ENCODE measurements at places on chromosomes 7 and 10.

DNA sequence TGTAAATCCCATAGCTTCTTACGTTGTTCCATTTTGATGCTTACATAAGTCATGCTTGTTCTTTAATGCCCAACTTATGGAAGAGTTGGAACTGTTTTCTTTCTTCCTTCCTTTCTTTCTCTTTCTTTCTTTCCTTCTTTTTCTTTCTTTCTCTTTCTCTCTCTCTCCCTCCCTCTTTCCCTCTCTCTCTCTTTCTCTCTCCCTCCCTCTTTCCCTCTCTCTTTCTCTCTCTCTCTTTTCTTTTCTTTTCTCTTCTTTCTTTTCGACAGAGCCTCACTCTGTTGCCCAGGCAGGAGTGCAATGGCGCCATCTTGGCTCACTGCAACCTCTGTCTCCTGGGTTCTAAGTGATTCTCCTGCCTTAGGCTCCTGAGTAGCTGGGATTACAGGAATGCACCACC is 18.9 kb downstream of the FAM131B start:
- DNase-seq, result no peak

- DNase-seq, result no peak
These were observed 293.4 kb upstream of the MKLN1 start for GRCh38 chr7:131034166-131034881.

DNA sequence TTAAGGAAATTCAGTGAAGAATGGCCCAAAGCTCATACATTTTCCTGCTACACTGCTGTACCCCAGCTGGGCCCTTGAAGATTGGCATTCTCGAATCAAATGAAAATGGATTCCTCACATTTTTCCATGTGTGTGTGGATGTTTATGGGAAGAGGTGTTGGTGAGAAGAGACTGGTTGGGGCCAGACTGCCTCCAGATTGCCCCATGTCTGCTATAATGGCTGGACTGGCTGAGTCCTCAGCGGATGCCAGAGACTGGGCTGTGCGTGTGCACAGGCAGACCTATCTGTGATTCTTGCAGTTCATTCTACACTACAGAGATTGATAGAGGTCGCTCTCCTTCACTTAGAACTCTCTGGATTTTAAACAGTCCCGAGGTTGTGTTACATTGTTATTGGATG is 183.6 kb upstream of the GDF10 start:
- DNase-seq, result no peak

GRCh38 chr10:113562704-113563103 is 9.9 kb downstream of the HABP2 start:
- no peak for DNase-seq

DNA sequence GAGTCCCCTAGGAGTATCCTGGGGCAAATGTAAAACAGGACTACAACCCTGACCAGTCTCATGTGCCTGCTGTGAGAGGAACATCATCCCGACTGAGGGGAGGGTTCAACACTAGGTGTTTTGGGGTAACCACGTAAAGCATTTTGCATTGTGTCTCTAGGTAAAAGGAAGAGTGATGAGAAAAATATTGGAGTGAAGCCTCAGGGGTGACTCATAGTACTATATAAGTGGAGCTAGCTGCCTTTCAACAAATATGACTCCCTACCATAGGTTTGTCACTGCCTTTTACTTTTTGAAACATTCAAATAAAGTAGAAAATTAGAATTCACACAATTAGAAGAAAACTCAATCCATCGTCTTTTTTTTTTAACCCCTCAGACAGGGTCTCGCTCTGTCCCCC is 2.6 kb upstream of the CAMK2G start:
- no peak for DNase-seq

DNA sequence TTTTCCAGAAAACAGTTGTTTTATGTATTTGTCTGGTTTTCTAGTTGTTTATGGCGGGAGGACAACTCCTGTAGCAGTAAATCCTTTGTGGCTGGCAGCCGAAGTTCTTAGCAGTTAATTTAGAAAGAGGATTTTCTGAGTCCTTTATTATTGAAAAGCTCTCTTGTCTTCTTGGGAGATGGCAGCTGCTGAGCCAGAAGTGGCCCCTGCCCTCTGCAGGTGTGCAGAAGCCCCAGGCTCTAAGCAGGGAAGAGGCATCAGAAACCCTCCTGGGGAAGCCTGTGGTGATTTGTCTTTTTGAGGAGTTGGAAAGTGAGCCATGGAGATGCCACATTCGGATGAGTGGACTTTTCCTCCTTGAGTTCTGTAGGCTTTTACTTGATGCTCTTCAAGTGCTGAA is 106.3 kb downstream of the GLRX3 start:
- no peak for DNase-seq

GRCh38 chr7:12289996-12290395 is 78.9 kb downstream of the TMEM106B start:
- DNase-seq, result no peak

DNA sequence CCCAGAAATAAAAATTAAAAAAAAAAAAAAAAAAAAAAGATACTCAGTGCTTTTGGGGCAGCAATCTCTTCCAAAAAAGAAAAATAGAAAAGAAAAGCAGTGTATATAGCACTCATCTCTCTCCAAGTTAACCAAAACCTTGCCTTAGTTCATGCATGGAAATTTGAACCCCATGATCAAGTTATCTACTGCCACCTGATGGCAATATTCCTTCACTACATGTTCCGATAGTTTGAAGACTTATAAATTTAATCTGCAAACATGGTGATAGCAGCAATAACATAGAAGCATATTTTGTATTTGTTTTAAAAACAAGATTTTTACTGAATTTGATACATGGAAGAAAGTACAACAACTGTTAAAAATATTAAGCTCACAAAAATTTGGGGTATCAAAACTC is 48.6 kb upstream of the SLIT1 start:
- no peak for DNase-seq

DNA sequence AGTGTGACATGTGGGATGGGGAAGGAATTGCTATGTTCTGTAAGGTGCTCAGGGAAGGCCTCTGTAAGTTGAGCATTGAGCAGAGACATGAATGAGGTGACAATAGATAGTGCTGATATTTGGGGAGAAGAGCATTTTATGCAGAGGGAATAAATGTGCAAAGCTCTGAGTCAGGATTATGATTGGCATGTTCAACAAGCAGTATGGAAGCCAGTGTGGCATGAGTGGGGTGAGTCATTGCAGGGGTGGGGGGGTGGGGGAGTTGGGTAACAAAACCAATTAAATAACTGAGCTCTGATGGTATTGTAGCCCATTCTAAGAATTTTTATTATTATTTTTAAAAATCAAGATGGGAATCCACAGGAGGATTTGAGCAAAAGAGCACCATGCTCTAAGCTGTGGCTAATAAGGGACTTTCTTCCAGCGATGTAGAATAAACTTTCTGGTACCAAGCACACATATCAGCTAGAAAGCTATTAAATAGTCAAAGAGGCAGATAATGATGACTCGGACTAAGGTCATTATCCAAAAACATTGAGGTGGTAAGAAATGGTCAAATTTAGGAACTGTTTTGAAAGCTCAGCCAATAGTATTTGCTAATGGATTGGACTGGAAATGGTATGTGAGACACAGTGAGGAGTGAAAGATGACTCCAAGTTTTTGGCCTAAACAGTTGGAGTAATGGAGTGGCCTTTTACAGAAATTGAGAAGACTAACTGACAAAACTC is 96.4 kb downstream of the PRKG1 start:
- DNase-seq, result no peak

- peak; percentile 60 for DNase-seq
These were observed at the start of gene PON3 for GRCh38 chr7:95396136-95397032. PON3 (minus strand) TSS chr7:95396375; CDS start chr7:95396350, 25 bp downstream.

DNA sequence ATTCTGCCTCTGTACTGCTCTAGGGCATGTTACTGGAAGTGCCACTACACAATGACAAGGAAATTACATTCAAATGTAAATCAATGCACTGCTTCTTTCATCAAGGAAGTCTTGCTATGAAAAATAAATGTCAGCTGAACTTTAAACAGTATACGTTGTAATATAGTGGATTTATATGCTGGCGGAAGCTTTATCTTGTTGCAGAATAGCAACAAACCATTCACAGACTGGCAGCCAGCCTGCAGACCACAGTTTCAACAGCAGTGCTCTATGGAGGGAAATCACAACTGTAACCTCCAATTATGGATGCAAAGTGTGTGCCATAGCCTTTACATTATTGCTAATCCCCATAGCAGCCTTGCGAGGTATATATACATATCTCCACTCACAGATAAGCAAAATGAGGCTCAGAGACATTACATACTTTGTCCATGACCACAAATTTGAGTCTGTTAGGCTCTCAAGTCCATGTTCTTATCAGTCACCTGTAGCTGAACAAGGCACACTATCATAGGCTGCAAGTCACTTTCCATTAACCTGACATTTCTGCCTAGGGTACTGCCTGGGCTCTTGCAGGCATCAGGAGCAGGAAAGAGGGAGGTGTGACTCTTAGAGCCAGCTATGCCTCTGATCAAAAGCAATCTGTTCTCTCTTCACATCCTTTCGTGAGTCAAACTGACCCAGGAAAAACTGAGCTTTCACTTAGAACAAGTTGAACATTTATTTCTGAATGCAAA is 22.6 kb downstream of the COL28A1 start:
- DNase-seq, result no peak

- DNase-seq, result no peak
These were observed 61.9 kb downstream of the HGF start for GRCh38 chr7:81707966-81708365.

DNA sequence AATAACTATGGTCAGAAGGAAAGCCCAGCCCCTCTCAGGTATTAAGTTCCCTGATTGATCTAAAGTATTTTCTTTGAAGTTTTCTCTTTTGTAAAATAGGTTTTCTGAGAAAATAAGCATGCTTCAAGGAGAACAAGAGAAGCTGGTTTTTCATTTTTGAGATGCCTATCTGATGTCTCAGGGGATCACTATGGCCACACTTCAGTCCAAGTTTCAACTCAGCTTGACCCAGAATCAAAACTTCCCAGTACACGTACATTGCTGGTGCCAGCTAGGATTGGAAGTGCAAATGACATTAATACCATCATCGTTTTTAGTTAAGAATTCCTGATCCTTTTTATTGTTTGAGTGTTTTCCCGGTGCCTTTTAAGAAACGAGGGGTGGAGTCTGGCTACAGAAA is 7.2 kb downstream of the ITIH5 start:
- DNase-seq, result no peak

DNA sequence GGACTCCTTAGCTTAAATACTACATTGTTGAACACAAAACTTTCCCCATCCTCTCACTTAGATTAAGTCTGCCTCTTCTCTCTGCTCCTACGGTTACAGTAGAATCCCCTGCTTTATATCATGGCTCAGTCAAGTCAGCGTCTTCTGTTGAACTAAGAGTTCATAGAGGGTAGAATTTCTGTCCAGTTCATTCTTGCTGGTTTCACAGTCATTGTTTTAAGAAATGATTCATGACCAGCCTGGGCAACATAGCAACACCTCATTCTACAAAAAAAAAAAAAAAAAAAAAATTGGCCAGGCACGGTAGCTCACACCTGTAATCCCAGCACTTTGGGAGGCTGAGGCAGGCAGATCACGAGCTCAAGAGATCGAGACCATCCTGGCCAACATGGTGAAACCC is 3.7 kb upstream of the ZFYVE27 start:
- DNase-seq, result no peak

DNA sequence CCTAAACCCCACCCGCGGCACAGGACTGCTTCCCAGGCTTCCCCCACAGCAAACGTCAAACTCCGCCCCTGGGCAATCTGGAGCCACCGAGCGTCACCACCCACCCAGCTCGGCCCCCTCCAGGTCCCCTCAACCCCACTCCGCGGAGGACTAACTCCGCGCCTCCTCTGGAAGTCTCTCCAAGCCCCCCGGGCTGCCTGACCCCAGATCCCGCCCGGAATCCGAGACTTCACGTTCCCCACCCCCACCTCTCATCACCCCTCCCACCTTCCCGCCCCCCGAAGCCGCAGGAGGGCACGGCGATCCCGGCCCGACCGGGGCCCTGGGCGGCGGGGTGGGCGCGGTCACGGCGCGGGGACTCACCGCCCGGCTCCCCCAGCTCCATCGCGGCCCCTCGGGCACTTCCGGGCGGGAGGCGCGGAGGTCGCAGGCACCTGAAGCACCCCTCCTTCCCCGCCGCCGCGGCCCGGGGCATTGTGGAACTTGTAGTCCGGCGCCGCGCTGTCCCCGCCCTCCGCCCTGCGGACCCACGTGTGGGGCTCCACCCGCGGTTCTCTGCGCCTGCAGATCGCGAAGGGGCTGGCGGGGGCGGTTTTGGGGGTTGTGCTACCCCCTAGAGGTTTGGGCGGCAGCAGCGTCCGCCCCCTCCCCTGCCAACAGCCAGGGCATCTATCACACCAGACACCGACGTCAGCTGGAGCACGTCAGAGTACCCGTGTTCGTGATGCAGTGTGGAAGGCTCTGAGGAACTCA is at the start of gene TMUB1:
TMUB1 (minus strand) TSS at position 423 of the 753 bp plus-strand sequence. CDS start 930 bp downstream, outside the sequence.
- peak; percentile 87 for DNase-seq

GRCh38 chr10:112701878-112702255 is 248.2 kb upstream of the TCF7L2 start:
- DNase-seq, result no peak

DNA sequence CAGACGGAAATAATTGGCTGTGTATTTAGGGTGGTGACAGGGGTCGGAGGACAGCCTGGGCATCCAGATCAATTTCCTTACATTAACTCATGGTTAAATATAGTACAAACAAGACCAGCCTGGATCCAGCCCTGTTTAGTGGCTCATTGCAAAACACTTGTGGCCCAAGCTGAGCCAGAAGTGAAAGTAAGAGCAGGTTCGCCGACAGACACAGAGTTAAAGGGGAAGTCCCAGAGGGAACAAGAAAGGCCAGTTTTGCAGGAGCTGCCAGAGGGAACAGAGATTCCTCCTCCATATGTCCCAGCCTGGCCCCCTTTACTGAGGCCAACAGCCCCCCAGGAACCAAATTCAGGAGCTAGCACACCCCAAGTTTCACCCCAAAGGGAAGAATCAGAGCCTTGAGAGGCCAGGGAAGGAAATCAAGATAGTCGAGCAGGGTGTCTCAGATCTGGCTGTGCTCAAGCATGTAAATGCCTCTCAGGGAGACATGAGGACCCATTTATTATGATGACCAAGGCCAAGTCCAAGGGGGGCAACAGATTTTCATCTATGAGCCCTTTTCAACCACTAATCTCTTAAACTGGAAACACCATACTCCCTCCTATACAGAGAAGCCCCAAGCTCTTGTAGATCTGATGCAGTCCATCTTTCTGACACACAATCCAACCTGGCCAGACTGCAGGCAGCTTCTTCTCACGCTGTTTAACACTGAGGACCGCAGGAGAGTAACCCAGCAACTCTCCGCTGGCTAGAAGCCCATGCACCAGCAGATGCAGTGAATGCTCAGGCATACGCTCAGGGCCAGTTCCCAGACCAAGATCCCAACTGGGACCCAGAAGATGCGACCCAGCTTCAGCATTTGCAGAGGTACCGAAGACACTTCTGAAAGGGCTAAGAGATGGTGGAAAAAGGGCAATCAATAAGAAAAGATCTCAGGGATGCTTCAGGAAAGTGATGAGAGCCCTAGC is 15.9 kb upstream of the ADCK2 start:
- DNase-seq, result peak; percentile 42

- DNase-seq, result no peak
These were observed 115.7 kb downstream of the MTPAP start for GRCh38 chr10:30233186-30233959.

DNA sequence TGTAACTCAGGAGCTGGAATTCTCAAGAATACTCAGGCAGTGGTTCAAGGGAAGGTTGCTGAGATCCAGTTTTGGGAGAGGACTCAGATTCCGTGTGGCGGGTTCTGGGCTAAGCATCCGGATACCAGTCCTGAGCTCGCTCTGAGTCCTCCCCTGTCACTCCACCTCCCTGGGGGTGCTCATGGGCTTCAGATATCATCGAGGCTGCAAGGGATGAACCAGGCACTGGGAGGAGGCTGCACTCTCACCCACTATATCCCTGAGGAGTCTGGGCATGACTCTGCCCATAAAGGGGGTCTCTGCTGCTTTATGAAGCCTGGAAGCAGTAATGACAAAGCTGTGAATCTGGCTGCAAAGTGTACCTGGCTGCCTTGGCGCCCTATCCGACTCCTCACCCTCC is 188.5 kb downstream of the TNS3 start:
- no peak for DNase-seq

All from GM06990 (cell line).